ENCODE measurements at places on chromosomes 5 and 9. TPM values are rescaled to one million over a fixed set of nuclear protein-coding genes. Genes with fewer than 3 reads are reported as not detected.

DNA sequence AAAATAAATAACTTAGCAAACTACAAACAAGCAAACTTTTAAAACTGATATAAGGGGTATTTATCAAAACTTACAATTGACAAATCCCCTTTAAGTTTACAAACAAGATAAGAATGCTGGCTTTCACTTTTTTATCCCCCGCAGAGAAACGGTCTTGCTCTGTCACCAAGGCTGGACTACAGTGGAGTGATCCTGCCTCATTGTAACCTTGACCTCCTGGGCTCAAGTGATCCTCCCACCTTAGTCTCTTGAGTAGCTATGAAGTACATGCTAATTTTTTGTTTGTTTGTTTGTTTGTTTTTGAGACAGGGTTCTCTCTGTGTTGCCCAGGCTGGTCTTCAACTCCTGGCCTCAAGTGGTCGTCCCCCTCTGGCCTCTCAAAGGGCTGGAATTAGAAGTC is 9.0 kb upstream of the NIPSNAP3A start:
- no peak for DNase-seq

- DNase-seq = no peak
Measured at GRCh38 chr9:76620996-76621395, 143.2 kb upstream of the PCA3 start.

- DNase-seq = peak; percentile 44
Measured at GRCh38 chr5:89255845-89256463, 373.0 kb upstream of the MEF2C start.

DNA sequence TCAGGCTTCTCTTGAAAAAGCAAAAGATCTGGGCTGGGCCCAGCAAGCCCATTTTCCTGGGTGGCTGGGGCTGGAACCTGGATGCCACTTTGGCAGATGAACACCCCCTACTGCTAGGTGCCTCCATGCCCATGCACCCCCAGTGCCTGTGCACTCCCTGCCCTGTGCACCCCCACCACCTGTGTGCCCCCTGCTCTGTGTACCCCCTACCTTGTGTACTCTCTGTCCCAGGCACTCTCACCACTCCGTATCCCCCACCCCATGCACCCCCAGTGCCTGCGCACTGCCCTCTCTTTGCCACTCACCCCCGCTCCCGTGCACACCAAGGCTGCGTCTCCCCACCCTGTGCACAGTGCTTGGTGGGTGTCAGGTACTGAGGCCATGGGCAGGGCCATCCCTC is 14.2 kb downstream of the UNC5A start:
- no peak for DNase-seq

The LCN2 gene
- 1.2 TPM for polyA plus RNA-seq

Measured in muscle of leg (tissue), 16 donors.